ENCODE measurements at places on chromosomes 6 and 20. TPM values are rescaled to one million over a fixed set of nuclear protein-coding genes. Genes with fewer than 3 reads are reported as not detected.

DNA sequence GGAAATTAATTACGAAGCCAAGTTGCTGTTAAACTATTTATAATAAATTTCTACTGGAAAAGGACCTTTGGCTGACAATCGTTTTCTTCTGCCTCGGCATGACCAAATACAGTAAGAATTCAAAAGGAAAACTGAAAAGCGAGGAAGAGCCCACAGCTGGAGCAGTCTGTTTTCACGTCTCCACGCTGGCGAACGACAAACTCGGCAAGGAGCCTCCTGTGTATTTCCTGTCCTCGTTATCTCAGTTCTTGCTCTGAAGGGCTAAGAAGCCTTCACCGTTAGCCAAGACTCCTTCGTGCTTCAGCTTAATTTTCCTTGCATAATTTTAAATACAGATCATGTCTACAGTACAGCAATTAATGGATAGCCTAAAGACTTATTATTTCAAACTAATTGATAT is 214.3 kb upstream of the PLCB4 start:
- DNase-seq: peak; percentile 60

GRCh38 chr6:44148306-44148705 is 10.3 kb upstream of the CAPN11 start:
- no peak for DNase-seq

- DNase-seq: no peak
Measured at GRCh38 chr6:4808396-4808795, 32.2 kb downstream of the CDYL start.

DNA sequence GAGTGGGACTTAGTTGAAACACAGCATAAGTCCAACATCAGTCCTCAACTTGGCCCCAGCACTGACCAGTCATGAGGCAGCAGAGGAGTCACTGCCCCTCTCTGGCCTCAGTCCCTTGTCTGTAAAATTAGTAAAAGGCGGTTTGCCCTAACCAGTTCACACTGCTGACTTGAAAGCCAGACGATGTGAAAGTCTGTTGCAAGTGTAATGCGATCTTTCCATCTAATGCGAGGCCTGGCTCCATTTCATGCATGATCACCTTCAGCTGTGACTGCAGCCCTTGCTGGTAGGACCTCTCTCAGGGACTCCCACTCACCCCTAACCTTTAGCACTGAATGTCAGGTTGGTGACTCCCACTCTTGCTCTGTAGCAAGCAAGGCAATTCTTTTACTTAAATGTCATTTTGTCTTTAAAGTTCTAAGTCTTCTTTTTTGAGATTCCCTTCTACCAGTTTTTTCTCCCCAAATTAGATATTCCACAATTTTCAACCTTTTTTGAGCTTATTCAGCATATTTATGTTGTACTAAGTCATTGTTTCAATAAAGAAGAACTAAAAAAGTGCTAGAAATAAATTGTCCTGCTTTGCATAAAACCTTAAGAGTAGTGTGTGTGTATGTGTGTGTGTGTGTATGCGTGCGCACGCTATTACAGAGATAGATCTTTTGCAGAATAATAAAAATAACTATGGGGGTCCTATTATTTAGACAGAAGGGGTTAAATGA is 245.5 kb downstream of the PACRG start:
- DNase-seq: no peak

GRCh38 chr20:59359906-59360725 is 59.7 kb downstream of the EDN3 start:
- no peak for DNase-seq

DNA sequence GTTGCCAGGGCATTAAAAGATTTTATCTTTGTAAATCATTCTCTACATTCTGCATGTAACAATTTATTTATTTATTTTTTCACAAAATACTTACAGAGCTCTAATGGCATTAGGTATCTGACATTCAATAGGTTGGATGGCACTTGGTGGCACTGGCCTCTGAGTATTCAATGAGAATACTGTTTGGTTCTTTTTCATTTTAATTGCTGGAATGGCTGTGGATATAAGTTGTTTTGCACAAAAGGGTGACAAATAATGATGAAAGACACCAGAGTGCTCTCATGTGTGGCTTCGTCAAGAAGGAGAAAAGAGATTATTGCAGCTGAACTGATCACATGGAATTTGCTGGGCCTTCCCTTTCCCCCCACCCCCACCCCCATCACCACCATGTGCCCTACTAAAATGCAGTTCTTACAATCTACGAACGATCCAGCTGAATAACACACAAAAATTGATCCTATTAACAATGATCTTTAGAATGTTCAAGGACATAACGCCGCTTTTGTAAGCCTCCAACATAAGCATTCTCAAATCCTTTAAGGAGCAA is 195.2 kb upstream of the POU3F2 start:
- no peak for DNase-seq

DNA sequence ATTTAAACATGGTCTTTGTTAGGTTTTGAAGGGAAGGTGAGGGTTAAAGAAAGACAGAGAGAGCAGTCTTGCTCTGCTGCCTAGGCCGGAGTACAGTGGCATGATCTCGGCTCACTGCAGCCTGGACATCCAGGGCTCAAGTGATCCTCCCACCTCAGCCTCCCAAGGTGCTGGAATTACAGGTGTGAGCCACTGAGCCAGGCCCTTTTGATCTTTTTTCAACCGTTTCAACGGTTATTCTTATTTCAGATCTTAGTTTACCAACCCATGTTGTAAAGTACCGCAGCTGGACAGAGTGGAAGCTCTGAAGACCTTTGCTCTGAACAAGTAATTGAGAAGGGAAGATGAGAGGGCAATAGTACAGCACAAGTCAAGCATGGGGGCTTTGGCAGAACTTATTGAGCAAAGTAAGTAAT is 1.2 kb upstream of the SRPK1 start:
- DNase-seq: no peak

- DNase-seq: peak; percentile 69
Measured at GRCh38 chr6:139334806-139335446, 39.5 kb downstream of the CITED2 start.

GRCh38 chr20:58137651-58138265 is 90.7 kb downstream of the ANKRD60 start:
- no peak for DNase-seq

DNA sequence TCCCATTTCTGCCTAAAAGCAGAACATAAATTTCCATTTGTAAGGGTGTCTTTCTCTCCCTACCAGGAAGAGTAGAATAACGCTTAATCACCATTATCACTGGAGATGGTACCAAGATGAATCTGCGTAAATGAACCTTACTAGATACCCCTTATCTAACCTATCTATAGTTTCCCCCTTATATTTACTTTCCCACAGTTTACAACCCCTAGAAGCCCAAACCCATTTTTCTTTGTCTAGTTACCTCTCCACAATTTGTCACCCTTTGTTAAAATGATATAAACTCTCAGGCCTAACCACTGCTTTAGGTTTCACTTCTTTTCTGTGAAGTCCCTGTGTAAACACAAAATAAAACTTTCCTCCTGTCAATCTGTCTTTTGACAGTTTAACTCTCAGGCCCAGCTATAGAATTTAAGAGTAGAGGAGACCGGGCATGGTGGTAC is 45.5 kb downstream of the PCNA start:
- DNase-seq: no peak

DNA sequence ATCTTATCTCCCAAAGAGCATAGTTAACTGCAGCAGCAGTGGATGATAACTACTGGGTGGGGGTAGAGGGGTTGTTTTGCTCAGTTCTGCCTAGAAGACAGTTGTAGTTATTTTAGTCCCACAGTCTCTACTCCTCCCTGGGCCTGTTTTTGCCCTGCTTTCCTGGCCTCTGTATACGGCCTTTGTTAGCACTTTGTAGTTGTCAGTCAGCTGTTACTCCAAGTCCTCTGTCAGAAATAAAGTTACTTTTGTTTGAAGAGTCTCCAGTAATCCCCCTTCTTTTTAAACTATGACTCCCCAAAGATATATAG is 113.9 kb downstream of the SLC16A10 start:
- DNase-seq: no peak

DNA sequence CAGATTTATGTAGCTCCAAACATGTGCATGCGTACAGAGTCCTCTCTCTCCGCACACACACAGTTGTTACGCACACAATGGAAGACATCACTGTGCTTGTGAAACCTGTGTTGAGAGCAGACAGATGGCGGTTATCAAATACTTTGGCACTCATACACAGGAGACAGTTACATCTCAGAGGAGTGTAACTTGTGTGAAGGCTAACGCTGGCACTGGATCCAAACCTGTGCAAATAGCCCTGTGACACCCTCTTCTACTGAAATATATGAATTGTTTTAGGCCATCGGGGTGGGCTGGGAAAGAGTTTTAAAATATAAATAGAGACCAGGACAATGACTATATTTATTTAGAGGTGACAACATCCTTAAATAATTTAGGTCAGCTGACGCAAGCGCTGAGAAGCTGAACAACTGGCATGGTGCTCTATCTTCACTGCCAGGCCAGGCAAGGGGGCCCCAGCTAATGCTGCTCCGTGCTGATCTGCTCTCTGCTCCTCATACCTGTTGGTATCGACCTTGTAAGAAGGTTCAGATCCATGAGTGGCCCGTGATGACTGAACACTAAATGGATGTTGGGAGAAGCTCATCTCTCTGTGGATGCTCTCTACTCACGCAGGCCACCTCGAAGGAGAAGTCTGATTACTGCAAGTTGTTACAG is 69.4 kb downstream of the FOXC1 start:
- no peak for DNase-seq

- DNase-seq: peak; percentile 65
Measured at GRCh38 chr6:33812669-33813068, 8.9 kb upstream of the MLN start.

DNA sequence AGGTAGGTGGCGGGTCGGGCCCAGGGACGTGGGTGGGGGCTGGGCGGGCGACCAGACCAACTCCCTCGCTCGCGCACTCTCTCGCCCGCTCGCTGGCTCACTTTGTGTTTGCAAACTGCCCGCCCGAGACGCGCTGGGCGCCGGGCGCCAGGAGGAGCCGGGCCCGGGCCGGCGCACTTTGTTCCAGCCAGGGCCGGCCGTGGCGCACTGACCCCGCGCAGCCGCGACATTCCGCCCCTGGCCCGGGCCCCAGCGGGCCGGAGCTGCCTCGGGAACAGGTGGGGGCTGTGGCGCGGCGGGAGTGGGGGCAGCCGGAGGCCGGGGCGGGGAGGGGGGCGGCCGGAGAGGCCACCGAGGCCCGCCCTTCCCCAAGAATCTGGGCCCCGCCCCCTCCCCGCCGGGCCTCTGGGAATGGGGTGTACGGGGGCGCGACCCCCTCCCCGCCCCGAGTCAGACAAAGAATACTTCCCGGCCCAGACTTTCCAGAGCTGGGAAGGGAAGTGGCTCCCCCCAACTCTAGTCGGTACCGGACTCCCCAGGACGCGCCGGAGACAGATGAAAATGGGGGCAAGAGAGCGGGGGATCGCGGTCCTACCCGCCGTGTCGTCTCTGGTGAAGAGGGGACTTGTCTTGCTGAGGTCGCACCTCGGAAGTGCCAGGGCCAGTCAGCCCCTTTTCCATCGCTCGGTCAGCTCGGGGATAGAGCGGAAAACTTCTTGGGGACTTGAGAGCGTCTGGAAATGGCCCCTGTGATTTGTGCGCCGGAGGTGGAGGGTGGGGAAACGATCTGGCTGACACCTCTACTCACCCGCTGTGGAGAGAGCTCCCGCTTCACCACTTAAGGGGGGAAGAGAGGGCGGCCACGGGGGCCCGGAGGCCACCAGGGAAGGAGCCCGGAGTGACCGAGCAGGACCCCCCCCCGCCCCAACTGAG is 951 bp downstream of the FOXP4 start:
- DNase-seq: peak; percentile 45

- DNase-seq: no peak
Measured at GRCh38 chr6:3540253-3540820, 83.5 kb upstream of the SLC22A23 start.

GRCh38 chr6:112325444-112325843 is 21.7 kb upstream of the RFPL4B start:
- DNase-seq: no peak

- DNase-seq: peak; percentile 61
Measured at GRCh38 chr20:54649511-54649962, 174.1 kb downstream of the DOK5 start.

Gene TMC2
- not detected for total RNA-seq

Gene PAX1
- total RNA-seq: not detected

Gene PPP1R16B
- total RNA-seq: not detected

Gene PTK6
- total RNA-seq: under 0.01 TPM

Gene KAT14
- total RNA-seq: 13.9 TPM

Gene ALDH8A1
- not detected for total RNA-seq

Gene MICB
- total RNA-seq: 30.7 TPM

Gene DSP
- 28.1 TPM for total RNA-seq

Gene RNF144B
- 0.97 TPM for total RNA-seq

Gene VPS16
- total RNA-seq: 51.0 TPM

Gene HLA-G
- total RNA-seq: not detected

Gene SRMS
- not detected for total RNA-seq

Gene SLC24A3
- total RNA-seq: 4.2 TPM
